ENCODE measurements at places on chromosomes 7 and 10.

DNA sequence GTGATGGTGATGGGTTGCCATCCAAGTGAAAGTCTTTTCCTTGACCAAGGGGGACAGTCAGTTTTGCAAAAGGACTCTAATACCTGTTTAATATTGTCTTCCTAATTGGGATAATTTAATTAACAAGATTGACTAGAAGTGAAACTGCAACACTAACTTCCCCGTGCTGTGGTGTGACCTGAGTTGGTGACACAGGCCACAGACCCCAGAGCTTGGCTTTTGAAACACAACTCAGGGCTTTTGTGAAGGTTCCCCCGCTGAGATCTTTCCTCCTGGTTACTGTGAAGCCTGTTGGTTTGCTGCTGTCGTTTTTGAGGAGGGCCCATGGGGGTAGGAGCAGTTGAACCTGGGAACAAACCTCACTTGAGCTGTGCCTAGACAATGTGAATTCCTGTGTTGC lies 6.9 kb downstream of the PPIF start:
- DNase-seq = no peak

DNA sequence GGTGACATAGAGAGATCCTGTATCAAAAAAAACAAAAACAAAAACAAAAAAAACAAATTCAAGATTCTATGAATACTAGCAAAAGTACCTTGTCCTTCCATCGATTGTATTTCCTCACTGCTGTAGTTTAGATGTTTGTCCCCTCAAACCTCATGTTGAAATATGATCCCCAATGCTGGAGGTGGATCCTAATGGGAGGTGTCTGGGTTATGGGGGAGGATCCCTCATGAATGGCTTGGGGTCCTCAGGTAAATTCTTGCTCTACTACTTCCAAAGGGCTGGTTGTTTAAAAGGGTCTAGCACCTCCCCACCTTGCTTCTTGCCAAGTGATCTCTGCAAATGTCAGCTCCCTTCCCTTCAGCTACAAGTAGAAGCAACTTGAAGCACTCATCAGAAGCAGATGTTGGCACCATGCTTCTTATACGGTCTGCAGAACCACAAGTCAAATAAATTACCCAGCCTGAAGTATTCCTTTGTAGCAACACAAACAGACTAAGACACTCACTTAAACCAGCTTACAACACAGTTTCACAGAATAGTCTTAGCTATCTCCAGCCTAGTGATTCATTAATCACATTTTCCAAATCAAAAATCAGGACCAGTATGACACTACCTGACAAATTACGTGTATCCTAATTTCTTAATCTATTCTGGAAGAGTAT lies 20.7 kb downstream of the ABI1 start:
- DNase-seq = no peak

DNA sequence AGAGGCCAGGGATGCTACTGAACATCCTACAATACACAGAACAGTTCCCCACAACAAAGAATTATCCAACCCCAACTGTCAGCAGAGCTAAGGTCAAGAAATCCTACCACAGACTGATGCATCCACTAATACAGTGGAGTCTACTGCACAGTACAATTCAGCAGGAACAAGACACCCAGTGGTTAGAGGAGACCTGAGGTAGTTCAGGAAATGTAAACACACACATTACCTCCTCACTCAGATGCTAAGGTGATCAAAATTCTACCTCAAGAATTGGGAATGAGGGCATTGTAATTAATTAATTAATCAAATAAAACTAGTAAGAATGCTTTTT lies 91.4 kb downstream of the ZFAND4 start:
- DNase-seq = no peak

- DNase-seq = no peak
Observed at GRCh38 chr10:44769450-44769849, 141.7 kb upstream of the TMEM72 start.

DNA sequence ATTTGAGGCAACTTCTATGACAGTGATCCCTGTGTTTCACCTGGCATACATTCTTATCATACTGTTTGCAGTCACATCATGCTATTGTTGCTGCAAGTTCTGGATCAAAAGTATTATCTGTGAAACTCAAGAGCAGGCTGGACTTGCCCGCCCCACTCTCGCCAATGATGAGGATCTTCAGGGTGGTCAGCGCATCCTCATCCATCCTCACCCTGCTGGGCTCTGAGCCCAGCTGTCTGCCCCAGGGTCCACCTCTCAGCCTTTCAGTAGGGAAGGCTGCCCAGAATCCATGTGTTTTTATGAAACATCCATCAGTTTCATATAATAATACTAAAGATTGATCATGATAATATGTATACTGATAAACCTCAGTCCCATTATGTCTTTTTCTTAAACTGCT lies 55.4 kb upstream of the KIF5B start:
- no peak for DNase-seq
